Astrocyte (in vitro differentiated cells and primary cell): ENCODE measurements at places on chromosomes 2 and 18. TPM values are rescaled to one million over a fixed set of nuclear protein-coding genes. Genes with fewer than 3 reads are reported as not detected.

Gene ZBTB7C
- total RNA-seq: 1.0 and 1.4 TPM in 2 replicates

DNA sequence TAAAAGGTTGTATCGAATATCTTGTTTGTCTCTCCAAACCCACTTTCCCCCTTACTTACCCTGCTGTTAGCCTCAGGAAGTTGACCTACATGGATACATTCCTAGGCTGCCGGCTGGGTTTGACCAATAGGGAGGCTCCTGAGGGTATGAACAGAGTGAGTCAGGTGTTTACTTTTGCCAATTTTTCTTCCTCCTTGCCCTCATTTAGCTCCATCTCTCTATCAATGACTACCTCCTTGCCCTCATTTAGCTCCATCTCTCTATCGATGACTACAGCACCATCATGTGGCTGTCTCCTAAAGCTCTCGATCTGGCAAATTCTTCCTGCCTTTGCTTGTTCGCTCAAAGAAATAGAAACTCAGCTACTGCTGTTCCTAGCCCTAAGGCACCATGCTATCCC lies 571.9 kb upstream of the CRIM1 start:
- no peak for DNase-seq
- H3K27me3 ChIP-seq: no peaks in the 10 kb centered on the region
- H3K27ac ChIP-seq: no peak overlapping the region
- no peaks in the 10 kb centered on the region for H3K4me1 ChIP-seq

DNA sequence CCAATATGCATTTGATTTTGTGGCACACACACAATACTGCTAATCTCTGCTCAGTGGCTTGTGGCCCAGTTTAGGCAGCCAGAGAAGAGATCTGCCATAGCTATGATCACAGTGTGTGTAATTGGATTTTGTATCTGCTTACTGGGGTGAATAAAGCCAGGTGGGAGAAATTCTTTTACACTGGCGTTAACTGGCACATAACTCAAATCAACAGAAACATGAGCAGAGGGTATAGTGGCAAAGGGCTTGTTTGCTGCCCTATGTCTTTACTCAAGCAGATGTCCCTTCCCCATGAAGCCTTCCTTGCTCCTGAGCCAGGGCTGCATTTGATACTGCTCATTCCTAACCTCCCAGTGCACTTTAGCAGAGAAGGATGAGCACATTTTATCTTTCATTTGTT lies 28.5 kb downstream of the STON1 start:
- no peak for DNase-seq
- H3K27ac ChIP-seq: no peak overlapping the region
- H3K4me1 ChIP-seq: no peaks in the 10 kb centered on the region
- H3K27me3 ChIP-seq: no peaks in the 10 kb centered on the region
- H3K36me3 ChIP-seq: no peaks in the 10 kb centered on the region

- H3K27ac ChIP-seq: no peak overlapping the region
- no peak for DNase-seq
- no peaks in the 10 kb centered on the region for H3K4me1 ChIP-seq
- H3K36me3 ChIP-seq: no peaks in the 10 kb centered on the region
Measured at GRCh38 chr2:2849464-2850217, 518.6 kb upstream of the MYT1L start.

GRCh38 chr2:193847991-193848390 lies 1653.3 kb upstream of the TMEFF2 start:
- H3K4me3 ChIP-seq: no peak overlapping the region
- H3K27me3 ChIP-seq: no peaks in the 10 kb centered on the region
- H3K4me1 ChIP-seq: peaks cover 7% of the 10 kb centered on the region
- no peaks in the 10 kb centered on the region for H3K36me3 ChIP-seq

- no peaks in the 10 kb centered on the region for H3K4me1 ChIP-seq
- DNase-seq: peak; percentile 16
- peaks cover 11% of the 10 kb centered on the region for H3K27me3 ChIP-seq
Measured at GRCh38 chr2:175251425-175252041, 70.0 kb upstream of the ATP5MC3 start.

Gene SLC19A3
- total RNA-seq: 0.12 and 0.14 TPM in 2 replicates

GRCh38 chr18:10850216-10850615 lies 299.2 kb downstream of the PIEZO2 start:
- no peak for DNase-seq
- H3K4me1 ChIP-seq: no peaks in the 10 kb centered on the region
- peaks cover 6% of the 10 kb centered on the region for H3K27me3 ChIP-seq
- H3K27ac ChIP-seq: no peak overlapping the region
- no peaks in the 10 kb centered on the region for H3K36me3 ChIP-seq

Gene BCL2L11
- 12.6 and 19.3 TPM in 2 replicates for total RNA-seq

- peaks cover 23% of the 10 kb centered on the region for H3K36me3 ChIP-seq
- peak; percentile 71 for DNase-seq
- H3K27me3 ChIP-seq: no peaks in the 10 kb centered on the region
Measured at GRCh38 chr2:159714247-159714930, 2.1 kb downstream of the MARCHF7 start.

Gene BOLL
- total RNA-seq: not detected in 2 replicates

Gene C2orf78
- total RNA-seq: not detected in 2 replicates

DNA sequence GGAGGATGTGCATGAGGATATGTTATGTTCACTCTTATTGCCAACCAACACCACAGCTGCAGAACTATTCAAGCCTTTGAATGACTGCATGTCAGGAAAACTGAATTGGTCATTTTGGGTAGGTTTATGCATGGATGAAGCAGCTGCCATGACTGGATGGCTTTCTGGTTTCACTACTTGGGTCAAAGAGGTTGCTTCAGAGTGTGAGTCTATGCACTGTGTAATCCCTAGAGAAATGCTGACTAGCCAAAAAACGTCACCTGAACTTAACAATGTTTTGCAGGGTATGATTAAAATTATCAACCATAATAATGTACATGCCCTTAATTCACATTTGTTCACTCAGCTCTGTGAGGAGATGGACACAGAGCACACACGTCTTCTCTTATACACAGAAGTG lies 206.7 kb upstream of the RBBP8 start:
- H3K36me3 ChIP-seq: no peaks in the 10 kb centered on the region
- H3K4me3 ChIP-seq: no peak overlapping the region
- no peak for DNase-seq
- H3K27me3 ChIP-seq: no peaks in the 10 kb centered on the region

DNA sequence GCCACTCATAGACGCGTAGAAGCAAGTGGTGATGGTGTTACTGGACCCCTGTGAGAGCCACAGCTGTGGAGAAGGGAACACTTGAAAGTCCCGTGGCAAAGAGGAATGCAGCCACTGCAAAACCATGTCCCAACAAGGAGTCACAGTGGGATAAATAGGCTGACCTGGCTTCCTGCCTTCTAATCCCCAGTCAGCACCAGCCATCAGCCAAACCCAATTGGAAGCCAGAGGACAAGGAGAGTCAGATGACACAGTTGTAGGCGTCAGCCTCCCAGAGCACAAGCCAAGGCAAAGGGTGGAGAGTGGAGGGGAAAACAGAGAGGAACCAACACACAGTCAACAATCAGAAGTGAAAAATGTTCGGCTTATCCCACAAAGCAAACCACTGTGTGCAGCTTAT lies 5.5 kb upstream of the CYBRD1 start:
- no peak overlapping the region for H3K4me3 ChIP-seq
- H3K27ac ChIP-seq: no peak overlapping the region
- no peak for DNase-seq
- no peaks in the 10 kb centered on the region for H3K36me3 ChIP-seq
- H3K27me3 ChIP-seq: peaks cover 3% of the 10 kb centered on the region
- peaks cover 8% of the 10 kb centered on the region for H3K4me1 ChIP-seq

DNA sequence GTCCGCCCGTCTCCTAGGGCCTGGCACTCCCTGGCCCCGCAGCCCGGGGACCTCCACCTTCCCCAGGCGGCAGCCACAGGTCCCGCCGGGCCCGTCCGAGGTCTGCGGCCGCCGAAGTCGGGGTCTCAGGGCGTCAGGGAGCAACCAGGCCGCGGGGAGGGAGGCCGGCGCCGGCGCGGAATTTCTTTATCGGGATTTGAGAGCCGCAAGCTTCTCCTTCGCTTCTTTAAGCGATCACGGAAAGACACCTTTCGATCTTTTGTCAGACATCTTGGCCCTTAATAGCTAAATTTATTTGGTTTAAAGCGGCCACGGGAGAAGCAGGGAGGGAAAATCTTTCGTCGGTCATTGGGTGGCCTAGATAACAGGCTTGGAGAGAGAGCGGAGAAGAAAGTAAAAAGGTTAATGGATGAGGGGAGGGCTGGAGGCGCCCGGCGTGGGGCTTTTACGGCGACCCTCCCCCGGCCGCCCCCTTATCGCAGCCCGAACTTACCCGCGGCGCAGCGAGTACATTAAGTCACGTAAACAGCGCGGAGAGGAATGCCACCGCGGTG lies 4.3 kb upstream of the GATA6 start:
- no peak for DNase-seq
- peaks cover 80% of the 10 kb centered on the region for H3K27me3 ChIP-seq
- H3K4me1 ChIP-seq: peaks cover 12% of the 10 kb centered on the region
- H3K27ac ChIP-seq: no peak overlapping the region
- H3K4me3 ChIP-seq: no peak overlapping the region

GRCh38 chr2:111239581-111240249 lies 119.0 kb downstream of the BCL2L11 start:
- no peak overlapping the region for H3K27ac ChIP-seq
- no peak overlapping the region for H3K4me3 ChIP-seq
- peaks cover 9% of the 10 kb centered on the region for H3K36me3 ChIP-seq
- no peaks in the 10 kb centered on the region for H3K4me1 ChIP-seq
- no peaks in the 10 kb centered on the region for H3K27me3 ChIP-seq

Gene SEC11C
- total RNA-seq: 38.0 and 39.9 TPM in 2 replicates

DNA sequence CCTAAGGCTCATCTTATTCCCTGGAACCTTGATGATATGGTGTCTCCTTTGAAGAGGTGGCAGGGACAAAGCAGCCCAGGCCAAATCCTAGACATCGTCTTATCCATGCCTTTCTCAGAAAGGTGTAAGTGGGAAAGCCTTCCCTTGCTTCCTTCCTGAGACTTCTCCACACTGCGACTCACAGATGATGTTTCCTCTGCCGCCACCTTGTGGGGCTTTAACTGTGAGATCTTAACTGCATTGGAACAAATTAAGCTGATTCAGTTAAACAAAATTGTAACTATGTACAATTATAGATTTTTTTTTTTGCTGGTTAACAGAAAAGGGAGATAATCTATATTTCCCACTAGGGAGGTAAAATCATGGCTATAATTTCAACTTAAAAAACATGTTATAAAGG lies 10.0 kb upstream of the GCA start:
- no peak overlapping the region for H3K4me3 ChIP-seq
- H3K27ac ChIP-seq: no peak overlapping the region
- no peaks in the 10 kb centered on the region for H3K4me1 ChIP-seq
- no peaks in the 10 kb centered on the region for H3K27me3 ChIP-seq
- no peak for DNase-seq

DNA sequence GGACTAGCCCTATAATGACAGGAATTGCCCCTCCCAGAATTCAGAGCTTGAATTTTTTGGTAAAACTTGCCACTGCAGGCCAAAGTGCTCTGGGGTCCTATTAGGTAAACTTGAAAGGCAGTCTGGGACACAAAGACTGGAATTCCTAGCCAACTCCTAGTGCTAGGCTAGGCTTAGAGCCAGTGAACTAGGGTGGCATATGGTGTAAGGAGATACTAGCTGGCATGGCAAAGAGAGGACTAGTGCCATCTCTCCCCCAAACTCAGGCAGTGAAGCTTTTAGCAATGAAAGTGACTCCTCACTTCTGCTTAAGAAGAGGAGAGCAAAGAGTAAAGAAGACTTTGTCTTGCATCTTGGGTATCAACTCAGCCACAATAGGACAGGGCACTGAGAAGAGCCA lies 410.5 kb upstream of the CNTNAP5 start:
- no peaks in the 10 kb centered on the region for H3K36me3 ChIP-seq
- no peak overlapping the region for H3K4me3 ChIP-seq
- no peaks in the 10 kb centered on the region for H3K27me3 ChIP-seq
- no peak overlapping the region for H3K27ac ChIP-seq
- DNase-seq: no peak

Gene PLGLB1
- total RNA-seq: 0.59 and 1.8 TPM in 2 replicates

Gene ANKRD29
- total RNA-seq: 0.70 and 0.75 TPM in 2 replicates

DNA sequence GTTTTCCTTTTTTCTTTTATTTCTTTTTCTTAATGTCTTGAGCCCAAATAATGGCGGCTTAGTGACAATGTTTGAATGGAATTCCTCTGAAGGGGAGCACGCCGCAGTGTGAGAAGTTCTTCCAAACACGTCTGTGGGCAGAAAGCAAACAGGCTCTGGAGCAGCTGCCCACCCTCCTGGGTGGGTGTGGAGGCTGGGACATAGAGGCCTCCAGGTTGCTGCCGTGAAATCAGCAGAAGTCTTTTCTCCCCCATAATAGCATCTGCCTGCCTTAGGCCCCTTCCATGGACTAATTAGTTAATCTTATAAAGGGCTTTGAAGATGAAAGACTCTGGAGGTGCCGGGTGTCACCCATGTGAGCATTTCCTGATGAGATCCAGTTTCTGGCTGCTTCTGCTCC lies 213.9 kb downstream of the SH3RF3 start:
- H3K27ac ChIP-seq: no peak overlapping the region
- no peak overlapping the region for H3K4me3 ChIP-seq
- DNase-seq: no peak

DNA sequence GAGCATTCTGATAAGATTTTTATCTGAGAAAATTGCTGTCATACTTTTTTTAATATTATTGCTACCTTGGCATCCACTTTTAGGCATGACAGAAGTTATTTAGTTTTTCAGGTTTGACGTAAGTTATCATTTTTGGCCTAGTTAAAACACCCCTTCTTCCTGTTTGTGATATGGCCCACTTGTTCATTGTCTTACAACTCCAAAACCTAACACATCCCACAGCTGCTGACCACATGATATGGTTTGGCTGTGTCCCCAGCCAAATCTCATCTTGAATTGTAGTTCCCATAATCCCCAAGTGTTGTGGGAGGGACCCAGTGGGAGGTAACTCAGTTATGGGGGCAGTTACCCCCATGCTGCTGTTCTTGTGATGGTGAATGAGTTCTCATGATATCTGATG lies 388.1 kb downstream of the SLC4A3 start:
- H3K36me3 ChIP-seq: no peaks in the 10 kb centered on the region
- H3K27me3 ChIP-seq: no peaks in the 10 kb centered on the region
- H3K27ac ChIP-seq: no peak overlapping the region
- DNase-seq: no peak
- no peak overlapping the region for H3K4me3 ChIP-seq

Gene C2orf66
- total RNA-seq: 0.29 and 0.54 TPM in 2 replicates

Gene FAM228A
- not detected in 2 replicates for total RNA-seq

DNA sequence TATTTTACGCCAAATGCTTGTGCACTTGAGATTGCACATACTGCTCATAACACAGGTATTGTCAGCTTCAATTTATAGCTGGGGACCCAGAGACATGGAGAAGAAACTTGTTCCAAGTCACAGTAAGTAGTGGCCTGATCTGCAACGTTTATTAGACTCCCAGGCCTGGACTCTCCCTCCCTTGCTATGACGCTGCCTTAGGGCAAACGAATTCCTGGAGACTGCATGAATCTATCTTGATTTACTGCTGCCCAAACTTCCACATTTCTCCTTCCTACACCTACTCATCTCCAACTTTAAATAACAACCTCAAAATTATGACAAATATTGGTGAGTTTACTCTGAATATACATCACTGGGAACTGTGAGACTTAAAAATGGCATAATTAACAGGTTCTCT lies 145.1 kb upstream of the CCDC195 start:
- H3K4me3 ChIP-seq: no peak overlapping the region
- H3K36me3 ChIP-seq: peaks cover 15% of the 10 kb centered on the region
- H3K4me1 ChIP-seq: no peaks in the 10 kb centered on the region

Gene TUBA4B
- total RNA-seq: not detected in 2 replicates
